NCI-H774 (cell line): ENCODE measurements at places on chromosomes 4 and X.

GRCh38 chr4:25903900-25904747, 9.9 kb upstream of the SMIM20 start:
- no peak for DNase-seq

- no peak for DNase-seq
Observed at GRCh38 chr4:1201851-1202525, 29.6 kb upstream of the SPON2 start.

DNA sequence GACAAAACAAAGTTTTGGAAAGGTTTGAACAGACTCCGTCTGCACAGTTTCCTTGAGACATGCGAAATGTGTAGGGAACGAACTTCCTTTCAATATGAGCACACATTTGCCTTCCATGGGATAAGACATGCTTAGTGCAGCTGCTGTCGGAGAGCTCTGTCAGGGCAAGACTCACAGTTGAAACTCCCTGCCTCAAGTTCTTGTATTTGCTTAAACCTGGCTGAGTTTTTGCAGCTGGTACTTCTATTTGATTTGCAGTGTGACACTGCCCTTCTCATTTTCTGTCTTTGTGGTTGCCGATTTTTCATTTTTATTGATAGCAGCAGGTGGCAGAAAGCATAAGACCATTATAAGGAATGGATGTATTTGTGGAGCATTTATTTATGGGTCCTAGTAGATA, 18.2 kb upstream of the RHOH start:
- DNase-seq: peak; percentile 32

DNA sequence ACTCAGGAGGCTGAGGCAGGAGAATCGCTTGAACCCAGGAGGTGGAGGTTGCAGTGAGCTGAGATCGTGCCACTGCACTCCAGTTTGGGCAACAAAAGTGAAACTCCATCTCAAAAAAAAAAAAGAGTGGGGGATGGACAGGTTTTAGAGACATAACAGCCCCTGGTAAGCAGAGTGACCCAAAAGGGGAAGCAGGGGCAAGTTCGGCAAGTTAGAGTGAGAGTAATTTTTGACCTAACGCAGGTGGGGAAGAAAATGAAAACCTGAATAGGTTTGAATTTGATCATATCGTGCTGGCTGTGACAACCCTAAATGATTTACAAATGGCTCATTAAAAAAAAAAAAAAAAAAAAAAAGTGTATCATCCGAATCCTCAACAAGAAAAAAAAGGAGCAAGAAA, 25.7 kb upstream of the TMEM131L start:
- no peak for DNase-seq

- no peak for DNase-seq
Observed at GRCh38 chr4:106715825-106716224, 320.3 kb downstream of the DKK2 start.

- DNase-seq: no peak
Observed at GRCh38 chrX:9992061-9992460, 24.9 kb downstream of the CLDN34 start.
